ENCODE measurements at places on chromosomes 3 and 15. TPM values are rescaled to one million over a fixed set of nuclear protein-coding genes. Genes with fewer than 3 reads are reported as not detected.

- H3K4me1 ChIP-seq = peaks cover 7% of the 10 kb centered on the region
- no peak overlapping the region for H3K4me3 ChIP-seq
- H3K27ac ChIP-seq = no peak overlapping the region
- H3K36me3 ChIP-seq = peaks cover 3% of the 10 kb centered on the region
- no peak for DNase-seq
Observed at GRCh38 chr15:50046867-50047266, 72.2 kb downstream of the ATP8B4 start.

- H3K36me3 ChIP-seq = no peaks in the 10 kb centered on the region
- no peaks in the 10 kb centered on the region for H3K27me3 ChIP-seq
- no peak for DNase-seq
- no peaks in the 10 kb centered on the region for H3K4me1 ChIP-seq
Observed at GRCh38 chr3:135556174-135556573, 409.4 kb upstream of the PPP2R3A start.

DNA sequence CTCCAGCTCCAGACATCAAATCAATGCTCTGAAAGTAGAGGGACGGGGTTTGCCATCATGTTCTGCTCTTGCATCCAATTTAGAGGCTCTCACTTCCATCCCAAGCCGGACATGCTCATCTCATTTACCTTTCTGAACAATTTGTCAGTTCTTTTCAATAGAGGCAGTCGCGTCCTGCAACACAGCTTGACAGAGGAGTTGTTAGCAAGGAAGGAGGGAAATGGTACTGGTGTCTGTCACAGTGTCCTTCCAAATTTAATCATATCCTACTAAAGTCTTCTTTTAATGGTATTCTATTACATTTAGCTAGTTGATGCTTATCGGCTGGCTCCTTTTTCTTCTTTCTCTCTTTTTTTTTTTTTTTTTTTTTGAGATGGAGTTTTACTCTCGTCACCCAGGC lies 45.6 kb downstream of the HHLA2 start:
- H3K4me1 ChIP-seq = peaks cover 16% of the 10 kb centered on the region
- H3K36me3 ChIP-seq = no peaks in the 10 kb centered on the region
- no peak overlapping the region for H3K27ac ChIP-seq
- no peak overlapping the region for H3K4me3 ChIP-seq
- H3K27me3 ChIP-seq = peaks cover 2% of the 10 kb centered on the region

DNA sequence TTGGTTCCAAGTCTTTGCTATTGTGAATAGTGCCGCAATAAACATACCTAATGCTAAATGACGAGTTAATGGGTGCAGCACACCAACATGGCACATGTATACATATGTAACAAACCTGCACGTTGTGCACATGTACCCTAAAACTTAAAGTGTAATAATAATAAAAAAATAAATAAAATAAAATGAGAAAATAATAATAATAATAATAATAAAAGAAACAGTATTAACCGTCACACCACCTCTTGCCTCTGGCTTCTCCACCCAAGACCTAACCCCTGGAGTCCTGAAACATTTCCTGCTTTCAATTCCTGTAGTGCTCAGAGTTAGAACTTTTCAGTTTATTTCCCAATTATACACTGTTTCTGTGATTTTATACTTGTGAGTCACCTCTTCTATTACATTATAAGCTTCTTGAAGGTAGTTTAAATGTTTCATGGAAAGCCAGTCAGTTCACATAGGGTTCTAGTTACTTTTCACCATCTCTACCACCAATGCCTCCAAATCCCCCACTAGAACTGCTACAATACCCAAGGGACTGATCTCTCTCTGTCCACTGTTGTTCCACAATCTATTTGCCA lies 18.4 kb upstream of the GHSR start:
- DNase-seq = no peak
- no peaks in the 10 kb centered on the region for H3K36me3 ChIP-seq

DNA sequence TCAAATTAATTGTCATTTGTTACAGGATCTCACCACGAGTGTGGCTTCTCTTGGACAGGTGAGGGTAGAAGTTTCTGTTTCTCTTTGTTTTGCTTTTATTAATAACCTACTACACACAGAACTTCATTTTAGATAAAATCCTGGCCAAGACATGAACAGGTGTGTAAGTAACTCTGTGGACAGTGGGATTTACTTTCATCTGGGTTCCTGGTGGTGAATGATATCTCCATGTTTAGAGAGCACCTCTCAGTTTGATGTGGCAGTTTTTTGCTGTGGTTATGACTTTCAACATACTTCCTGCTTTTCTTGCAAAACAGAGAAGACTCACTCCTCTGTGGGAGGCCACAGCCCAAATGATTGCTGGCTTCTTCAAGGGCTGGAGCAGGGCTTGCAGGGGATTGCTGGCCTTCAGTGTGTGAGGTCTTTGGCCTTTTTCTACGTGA lies 71.1 kb upstream of the XCR1 start:
- peak; percentile 76 for DNase-seq
- H3K36me3 ChIP-seq = peaks cover 6% of the 10 kb centered on the region
- H3K27me3 ChIP-seq = peaks cover 25% of the 10 kb centered on the region
- H3K4me3 ChIP-seq = peak overlapping the region; percentile 10

DNA sequence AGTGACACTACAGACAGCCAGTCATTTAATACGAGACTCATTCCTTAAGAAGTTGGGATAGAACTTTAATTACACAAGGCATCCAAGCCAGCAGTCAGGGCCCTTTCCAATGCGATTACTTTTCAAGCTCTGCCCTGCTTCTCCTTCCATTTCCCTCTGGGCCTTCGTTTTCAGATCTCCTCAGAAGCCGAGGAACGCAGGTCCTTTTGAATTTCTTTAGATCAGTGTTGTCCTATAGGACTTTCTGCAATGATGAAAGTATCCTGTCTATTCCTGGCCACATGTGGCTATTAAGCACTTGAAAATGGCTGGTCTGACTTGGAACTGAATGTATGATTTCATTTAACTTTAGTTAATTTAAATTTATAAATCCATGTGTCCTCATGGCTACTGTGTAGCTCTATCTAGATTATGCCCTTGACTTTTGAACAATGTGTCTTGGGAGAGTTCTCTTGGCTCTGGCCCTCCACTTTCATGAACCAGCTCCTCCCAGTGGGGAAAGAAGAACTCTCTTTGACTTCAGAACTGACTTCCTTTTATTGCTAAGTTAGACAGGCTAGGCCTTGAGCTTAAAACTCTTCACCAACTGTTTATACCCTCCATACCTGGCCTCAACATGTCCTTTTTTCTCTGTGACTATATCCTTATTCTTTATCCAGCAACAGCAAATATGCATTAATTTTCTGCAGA lies 22.6 kb downstream of the TGFBR2 start:
- peaks cover 71% of the 10 kb centered on the region for H3K36me3 ChIP-seq
- H3K27ac ChIP-seq = peak overlapping the region; percentile 98
- H3K4me1 ChIP-seq = peaks cover 89% of the 10 kb centered on the region
- H3K4me3 ChIP-seq = peak overlapping the region; percentile 34
- no peaks in the 10 kb centered on the region for H3K27me3 ChIP-seq
- DNase-seq = no peak

DNA sequence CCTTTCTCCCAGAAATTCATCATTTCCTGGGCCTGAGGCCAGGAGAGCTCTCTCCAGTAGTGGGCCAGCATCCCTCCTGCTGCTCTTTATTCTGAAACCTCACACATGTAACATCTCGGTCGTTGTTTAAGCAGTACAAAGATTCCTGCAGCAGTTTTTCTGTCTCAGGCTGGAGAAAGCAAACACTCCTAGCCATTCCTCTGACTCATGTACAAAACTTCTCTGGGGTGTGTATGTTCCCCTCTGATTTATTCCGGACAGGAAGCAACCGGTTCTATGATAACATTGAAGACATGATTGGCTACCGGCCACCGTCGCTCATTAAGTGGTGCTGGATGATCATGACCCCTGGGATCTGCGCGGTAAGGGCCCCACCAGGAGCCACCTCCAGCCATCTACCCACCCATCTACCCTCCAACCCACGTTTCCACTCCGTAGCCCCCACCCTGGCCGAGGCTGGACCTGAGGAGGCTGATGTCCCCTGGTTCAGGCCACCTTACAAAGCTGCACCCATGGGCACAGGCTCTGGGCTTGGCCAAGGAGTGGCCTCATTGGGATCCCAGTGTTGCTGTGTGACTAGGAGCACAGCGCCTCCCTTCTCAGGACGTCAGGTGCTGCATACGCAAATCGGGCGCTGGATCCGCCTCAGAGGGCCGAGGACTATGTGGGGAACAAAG lies 58.6 kb upstream of the SLC6A1 start:
- no peak overlapping the region for H3K4me3 ChIP-seq
- no peaks in the 10 kb centered on the region for H3K36me3 ChIP-seq
- no peak overlapping the region for H3K27ac ChIP-seq
- no peaks in the 10 kb centered on the region for H3K4me1 ChIP-seq
- H3K27me3 ChIP-seq = no peaks in the 10 kb centered on the region

GRCh38 chr15:62369454-62369853 lies 204.4 kb upstream of the C2CD4B start:
- DNase-seq = no peak
- H3K27ac ChIP-seq = no peak overlapping the region
- H3K4me3 ChIP-seq = no peak overlapping the region
- H3K27me3 ChIP-seq = peaks cover 8% of the 10 kb centered on the region

DNA sequence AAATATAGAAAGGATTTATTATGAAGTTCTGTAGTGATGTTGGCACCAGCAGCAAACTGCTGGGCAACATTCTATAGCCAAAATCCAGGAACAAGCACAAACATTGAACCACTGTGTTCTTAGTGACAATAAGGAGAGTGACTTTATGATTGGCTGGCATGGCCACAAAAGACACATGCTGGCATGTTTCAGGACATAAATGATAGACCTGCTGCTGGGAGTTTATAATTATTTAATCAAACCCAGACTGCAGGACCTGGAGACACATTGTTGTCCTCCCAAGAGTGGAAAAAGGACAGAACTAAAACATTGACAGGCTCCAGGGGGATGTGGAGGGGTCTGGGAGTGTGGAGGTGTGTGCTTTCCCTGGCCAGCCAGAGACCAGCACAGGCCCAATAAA lies 255.3 kb upstream of the LRTM1 start:
- no peak for DNase-seq
- no peaks in the 10 kb centered on the region for H3K4me1 ChIP-seq
- no peaks in the 10 kb centered on the region for H3K36me3 ChIP-seq
- H3K27ac ChIP-seq = no peak overlapping the region
- peaks cover 5% of the 10 kb centered on the region for H3K27me3 ChIP-seq
- H3K4me3 ChIP-seq = no peak overlapping the region

DNA sequence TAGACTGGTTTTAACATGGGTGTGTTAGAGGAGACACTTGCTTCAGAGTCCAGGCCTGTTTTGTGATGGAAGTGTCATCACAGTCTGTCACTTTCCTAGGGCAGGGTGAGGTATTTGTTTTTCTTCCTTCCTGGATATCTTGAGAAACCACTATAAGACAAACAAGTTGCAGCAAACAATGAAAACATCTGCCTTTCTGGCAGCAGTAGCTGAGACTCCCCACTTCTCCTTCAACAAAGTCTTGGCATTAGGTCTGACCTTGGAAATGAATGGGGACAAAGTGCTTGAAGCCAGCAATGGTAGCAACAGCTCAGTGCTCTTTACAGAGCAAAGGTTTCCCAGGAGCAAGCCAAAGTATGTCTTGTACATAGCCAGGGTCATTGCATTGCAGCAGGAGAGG lies 64.6 kb downstream of the CD200 start:
- H3K27me3 ChIP-seq = no peaks in the 10 kb centered on the region
- no peak overlapping the region for H3K27ac ChIP-seq
- H3K4me1 ChIP-seq = peaks cover 15% of the 10 kb centered on the region
- H3K36me3 ChIP-seq = no peaks in the 10 kb centered on the region
- no peak for DNase-seq

- H3K27me3 ChIP-seq = no peaks in the 10 kb centered on the region
- no peak for DNase-seq
- no peak overlapping the region for H3K4me3 ChIP-seq
- no peaks in the 10 kb centered on the region for H3K4me1 ChIP-seq
Observed at GRCh38 chr3:142353571-142353970, 94.3 kb downstream of the XRN1 start.

DNA sequence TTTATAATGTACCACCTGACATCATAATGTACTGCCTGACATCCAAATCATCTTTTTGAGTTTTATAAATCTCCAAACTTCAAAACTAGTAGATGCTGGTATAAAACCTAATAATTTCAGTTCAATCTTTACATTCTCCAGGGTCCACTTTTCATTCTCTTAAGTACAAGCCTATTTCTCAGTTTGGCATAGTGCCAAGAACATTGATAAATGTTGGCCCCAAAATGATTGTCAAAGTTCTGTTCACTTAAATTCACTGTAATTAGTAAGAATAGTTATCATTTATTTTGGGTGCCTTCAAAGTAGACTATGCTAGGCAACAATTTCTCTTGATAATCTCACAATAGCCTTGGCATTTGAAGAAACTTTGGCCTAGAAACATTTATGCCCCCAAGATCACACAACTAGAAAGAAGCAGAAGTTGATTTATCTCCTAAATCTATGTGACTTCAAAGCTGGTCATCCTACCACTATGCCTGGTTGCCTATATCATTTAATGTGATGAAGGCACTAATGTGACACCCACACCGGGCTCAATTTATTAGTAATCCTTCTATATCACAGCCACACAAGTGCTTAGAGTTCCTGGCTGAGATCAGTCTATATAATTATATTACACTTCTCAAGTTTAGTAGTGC lies 101.7 kb downstream of the ZNF609 start:
- peaks cover 29% of the 10 kb centered on the region for H3K36me3 ChIP-seq
- peaks cover 53% of the 10 kb centered on the region for H3K4me1 ChIP-seq
- no peak overlapping the region for H3K4me3 ChIP-seq
- H3K27ac ChIP-seq = peak overlapping the region; percentile 19
- no peaks in the 10 kb centered on the region for H3K27me3 ChIP-seq

GRCh38 chr15:57972864-57973263 lies 92.6 kb downstream of the ALDH1A2 start:
- no peaks in the 10 kb centered on the region for H3K4me1 ChIP-seq
- H3K4me3 ChIP-seq = no peak overlapping the region
- no peaks in the 10 kb centered on the region for H3K36me3 ChIP-seq

DNA sequence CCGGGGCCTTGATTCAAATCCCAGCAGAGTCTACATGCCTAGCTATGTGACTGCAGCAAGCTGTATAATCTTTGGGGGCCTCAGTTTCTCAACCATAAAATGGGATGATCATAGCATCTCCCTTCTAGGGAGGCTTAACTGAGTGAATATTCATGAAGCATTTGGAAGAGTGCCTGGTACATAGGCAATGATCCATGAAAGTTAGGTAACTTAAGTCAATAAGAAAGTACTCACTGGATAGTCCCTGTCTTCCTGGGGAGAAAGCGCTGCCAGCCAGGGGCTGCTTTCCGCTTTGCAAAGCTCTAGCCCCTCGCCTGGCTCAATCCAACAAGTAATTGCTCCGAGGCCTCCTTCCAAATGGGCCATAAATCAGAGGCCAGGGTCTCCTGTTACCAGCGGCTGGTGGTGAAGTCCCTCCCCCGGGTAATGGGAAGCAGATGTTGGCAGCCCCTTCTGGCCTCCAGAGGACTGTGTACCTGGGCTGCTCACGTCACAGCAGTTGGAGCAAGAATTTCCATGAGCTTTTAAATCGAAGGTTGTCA lies 521.9 kb upstream of the PROK2 start:
- no peak overlapping the region for H3K4me3 ChIP-seq
- H3K27ac ChIP-seq = no peak overlapping the region
- peaks cover 1% of the 10 kb centered on the region for H3K27me3 ChIP-seq
- DNase-seq = no peak

The EOMES gene
- total RNA-seq = 4.4 TPM

The VEPH1 gene
- not detected for total RNA-seq

The KLHL40 gene
- not detected for total RNA-seq

The RAD51 gene
- 77.0 TPM for total RNA-seq

The CFAP44 gene
- total RNA-seq = 3.1 TPM

The SOX14 gene
- not detected for total RNA-seq

The LMAN1L gene
- total RNA-seq = 0.11 TPM

The EXD1 gene
- total RNA-seq = not detected
